ENCODE measurements at places on chromosomes 11 and 22.

GRCh38 chr22:42346722-42347121 lies 76.3 kb upstream of the TCF20 start:
- no peak for DNase-seq

- DNase-seq, result no peak
These were observed 315.0 kb downstream of the JRKL start for GRCh38 chr11:96704847-96705246.

- no peak for DNase-seq
These were observed 9.1 kb downstream of the TIMP3 start for GRCh38 chr22:32810555-32811133.

- DNase-seq, result no peak
These were observed 48.8 kb downstream of the SMCO4 start for GRCh38 chr11:93494357-93494756.

- no peak for DNase-seq
These were observed at the start of gene NELL1 for GRCh38 chr11:20668844-20669819. Gene NELL1, plus strand, starts transcription at chr11:20669586.

DNA sequence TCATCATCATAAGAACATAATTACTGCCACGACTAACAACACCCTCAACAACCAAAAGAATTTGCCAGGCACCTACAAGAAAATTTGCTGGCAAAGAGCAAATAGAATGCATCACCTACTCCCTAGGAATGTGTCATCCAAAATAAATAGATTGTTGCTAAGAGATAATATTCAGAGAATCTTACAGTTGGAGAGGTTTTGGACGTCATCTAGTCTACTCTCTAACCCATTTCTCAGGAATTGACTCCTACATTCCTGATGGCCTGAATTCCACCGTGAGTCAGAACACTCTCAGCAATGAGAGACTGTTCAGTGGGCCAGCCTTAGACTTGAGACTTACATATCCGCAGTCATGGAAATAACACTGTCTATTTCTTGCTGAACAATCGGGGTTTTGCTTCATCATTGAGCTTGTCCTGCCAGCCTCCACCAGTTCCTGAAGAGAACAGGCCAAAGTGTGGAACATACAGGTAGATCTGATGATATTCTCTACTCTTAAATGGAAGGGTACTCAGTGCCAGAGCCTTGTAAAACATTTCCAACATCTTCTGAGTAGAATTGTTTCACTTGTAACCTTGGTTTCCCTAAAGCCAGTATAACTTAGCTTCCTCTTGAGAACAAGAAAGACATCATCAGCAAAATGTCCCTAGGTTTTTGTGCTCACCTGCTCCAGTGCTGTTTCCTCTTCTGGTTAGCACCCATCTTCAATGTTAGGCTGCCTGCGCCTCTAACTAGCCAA lies 8.3 kb downstream of the KIRREL3 start:
- DNase-seq, result no peak

Measured in activated CD4-positive, alpha-beta T cell treated with anti-CD3 and anti-CD28 coated beads for 4 hours (primary cell).